Left renal pelvis (tissue), 4 donors: ENCODE measurements at places on chromosomes 12 and 14.

GRCh38 chr14:84129941-84130340 is 1400.0 kb upstream of the FLRT2 start:
- no peak for DNase-seq

DNA sequence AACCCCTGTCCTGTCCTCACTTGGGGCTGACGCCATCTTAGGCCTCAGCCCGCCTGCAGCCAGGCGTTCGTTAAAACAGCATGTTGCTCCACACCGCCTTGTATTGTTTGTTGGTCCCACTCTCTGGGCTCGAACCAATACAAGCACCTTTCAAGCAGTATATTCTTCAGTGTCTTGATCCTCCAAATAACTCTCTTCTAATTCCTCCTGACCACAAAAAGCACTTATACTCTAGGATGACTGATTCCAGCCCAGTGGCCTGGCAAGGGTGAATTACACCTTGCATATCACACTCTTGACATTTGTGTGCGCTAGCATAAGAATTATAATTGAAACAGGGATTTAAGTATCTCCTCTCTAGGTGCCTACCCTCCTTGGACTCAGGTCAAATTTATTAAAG is 7.1 kb downstream of the CCER1 start:
- no peak for DNase-seq

- no peak for DNase-seq
These were observed 151.1 kb downstream of the CALM1 start for GRCh38 chr14:90547968-90548367.

- no peak for DNase-seq
These were observed 123.3 kb downstream of the KICS2 start for GRCh38 chr12:64098709-64099354.

DNA sequence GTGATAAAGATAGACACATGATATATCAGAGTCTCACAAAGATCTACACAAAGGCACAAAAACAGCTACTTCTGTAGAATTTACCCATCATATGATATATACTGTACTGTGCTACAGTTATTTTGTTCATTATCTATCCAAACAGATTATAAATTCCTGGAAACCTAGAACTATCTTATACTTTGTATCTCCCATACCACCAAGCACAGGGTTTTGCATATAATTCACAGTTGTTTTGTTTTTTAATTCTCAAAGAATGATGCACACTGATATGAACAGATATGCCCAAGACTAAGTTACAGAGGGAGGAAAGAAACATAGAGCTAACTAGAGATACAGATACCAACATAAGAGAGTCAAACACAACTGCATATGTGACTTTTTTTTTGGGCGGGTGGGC is 3.4 kb downstream of the PRKAG1 start:
- DNase-seq, result no peak

GRCh38 chr12:12510551-12510950 is 52.1 kb downstream of the DUSP16 start:
- no peak for DNase-seq

- DNase-seq, result no peak
These were observed 27.3 kb upstream of the HELB start for GRCh38 chr12:66275040-66275439.

- no peak for DNase-seq
These were observed 51.0 kb downstream of the VWF start for GRCh38 chr12:6073426-6073825.

DNA sequence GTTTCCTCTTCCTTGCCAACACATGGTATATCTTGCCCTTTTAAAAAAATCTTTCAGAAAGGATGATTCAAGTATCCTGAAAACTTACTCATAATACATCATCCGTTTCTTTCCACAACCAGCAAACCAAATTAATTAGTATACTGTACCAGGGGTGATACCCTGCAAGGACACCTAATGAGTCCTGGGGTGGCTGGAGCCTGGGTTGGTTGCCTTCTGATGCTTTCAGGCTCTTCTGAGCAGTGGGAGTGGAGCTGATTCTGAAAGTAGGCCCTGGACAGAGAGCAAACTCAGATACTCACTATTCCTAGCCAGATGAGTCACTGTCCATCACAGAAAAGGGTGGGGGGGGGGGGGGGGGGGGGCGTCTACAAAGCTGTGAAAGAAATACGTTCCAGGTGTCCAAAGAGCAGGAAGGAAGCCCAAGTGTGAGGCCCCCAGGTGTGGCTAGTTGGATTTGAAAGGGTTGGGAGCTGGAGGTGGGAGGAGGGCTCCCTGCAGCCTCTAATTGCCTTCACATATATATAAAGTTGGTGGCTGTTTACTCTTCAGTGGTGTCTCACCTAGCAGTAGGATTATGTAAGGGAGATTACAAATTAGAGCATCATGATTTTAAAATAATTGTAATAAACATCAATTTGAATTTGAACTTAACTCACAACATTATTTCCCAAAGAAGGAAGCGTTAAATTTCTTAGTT is 36.5 kb downstream of the FBXO33 start:
- no peak for DNase-seq

DNA sequence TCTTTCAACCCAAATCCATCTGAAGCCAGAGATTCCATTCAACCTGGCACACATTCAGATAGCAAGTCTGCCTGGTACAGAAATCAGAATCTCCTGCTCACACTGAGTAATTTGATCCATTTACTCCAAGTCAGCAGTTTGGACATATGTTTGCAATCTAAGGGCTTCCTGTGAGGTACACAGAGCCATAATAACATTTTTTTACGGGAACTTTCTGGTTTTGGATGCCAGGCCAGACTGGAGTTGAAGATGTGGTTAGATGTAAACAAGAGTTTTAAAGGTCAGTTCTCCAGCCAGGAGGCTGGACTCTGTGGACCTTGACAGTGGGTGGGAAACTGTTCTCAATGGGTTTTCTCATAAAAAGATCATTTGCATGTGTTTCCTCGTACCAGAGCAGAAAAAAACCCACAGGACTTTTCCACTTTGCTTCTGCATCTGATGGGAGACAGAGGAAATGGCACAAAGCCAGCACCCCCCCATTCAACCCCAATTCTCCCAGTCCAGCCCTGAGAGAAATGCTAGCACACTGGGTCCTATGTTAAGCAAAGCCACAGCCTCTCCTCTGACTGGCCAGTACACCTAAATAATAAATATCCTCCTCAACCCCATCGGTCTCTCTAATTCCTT is 17.7 kb upstream of the TSPAN11 start:
- DNase-seq, result no peak

DNA sequence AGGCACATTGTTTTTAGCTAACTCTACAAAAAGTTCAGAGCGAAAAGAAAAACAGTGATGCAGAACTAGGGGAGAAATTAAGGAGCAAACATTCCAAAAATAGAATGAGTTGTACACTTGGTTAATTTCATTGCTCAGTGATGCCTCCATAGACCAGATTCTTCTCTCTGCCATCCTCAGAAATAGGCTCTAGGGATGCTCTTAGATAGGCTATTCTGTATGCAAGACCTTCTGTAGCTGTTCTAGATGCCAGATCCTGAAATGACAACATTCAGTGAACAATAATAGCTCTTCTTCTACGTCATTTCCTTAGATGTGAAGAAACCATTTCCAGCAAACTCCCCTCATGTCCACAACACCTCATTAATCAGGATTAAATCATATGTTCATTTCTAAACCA is 466.3 kb downstream of the DIO2 start:
- no peak for DNase-seq

DNA sequence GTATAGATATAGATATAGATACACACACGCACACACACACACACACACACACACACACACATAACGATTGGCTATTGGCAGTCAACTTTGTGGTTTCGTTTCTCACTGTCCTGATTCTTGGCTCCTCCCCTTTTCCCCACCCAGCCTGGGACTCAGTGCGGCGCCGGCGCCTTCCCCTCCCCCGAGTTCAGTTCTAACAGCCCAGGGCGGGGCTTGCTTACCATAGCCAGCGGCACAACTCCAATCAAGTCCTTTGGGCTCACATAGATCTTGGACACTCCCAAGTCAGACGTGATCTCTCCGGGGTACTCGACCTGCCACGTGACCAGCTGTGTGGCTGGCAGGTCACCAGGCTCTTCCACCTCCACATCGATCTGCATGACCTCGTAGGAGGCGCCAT is 484.1 kb downstream of the GLT1D1 start:
- no peak for DNase-seq

GRCh38 chr14:90660865-90661570 is 155.2 kb downstream of the TTC7B start:
- DNase-seq, result no peak

DNA sequence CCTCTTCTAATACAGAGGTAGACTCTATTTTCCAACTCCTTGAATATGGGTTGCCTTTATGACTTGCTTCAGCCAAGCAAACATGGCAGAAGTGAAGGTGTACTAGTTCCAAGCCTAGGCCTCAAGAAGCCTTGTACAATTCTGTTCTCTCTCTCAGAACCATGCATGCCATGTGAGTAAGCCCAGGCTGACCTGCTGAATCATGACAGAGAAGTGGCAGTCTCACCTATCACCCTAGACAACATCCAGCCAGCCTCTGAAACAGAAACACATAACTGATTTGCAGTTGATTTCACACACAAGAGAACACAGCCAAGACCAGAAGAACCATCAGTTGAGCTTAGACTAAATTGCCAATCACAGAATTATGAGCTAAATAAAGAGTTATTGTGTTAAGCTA is 157.2 kb downstream of the GARIN6 start:
- no peak for DNase-seq

GRCh38 chr12:110697236-110697635 is 8.3 kb upstream of the HVCN1 start:
- no peak for DNase-seq

DNA sequence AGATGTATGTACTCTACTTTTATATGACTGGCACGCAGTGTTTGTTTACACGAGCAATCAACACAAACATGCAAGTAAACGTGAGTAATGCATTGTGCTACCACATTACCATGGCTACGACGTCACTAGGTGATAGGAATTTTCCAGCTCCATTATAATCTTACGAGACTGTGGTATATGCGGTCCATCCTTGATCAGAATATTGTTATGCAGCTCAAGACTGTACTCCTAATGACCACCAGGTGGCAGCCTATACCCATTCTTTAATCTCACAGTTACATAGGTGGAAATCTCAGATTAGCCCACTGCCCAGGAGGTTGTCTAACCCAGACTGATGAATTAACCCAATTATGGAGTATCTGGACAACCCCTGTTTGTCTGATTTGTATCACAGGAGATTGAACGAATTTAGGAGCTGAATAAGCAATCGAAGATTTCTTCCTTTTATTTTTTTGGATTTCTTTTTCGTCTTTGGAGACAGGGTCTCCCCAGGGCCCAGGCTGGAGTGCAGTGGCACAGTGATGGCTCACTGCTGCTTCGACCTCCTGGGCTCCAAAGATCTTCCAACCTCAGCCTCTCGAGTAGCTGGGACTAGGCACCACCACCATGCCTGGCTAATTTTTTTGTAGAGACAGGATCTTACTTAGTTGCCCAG is 8.7 kb upstream of the TESPA1 start:
- DNase-seq, result peak; percentile 44

DNA sequence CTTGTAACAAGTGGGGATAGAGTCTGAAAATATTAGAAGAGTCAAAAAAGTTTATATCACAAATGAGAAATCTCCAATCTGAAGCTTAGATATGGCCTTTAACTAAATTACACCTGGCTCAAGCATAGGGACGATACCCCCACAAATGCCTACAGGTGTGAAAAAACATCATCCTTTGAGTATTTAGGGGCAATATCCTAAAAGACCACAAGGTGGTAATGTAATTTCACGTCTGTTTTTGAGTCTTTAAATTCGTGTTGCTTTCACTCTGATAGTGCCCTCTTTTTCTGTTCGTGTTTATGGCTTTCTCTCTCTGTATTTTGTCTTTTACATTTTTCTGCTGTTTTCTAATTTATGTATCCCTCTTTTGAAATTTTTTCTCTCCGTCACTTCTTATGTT is 84.3 kb downstream of the ETNK1 start:
- no peak for DNase-seq

GRCh38 chr12:118188690-118189371 is 52.9 kb downstream of the PEBP1 start:
- no peak for DNase-seq
